ENCODE measurements at places on chromosomes 6 and 20.
A peak's percentile ranks its signal among the peaks of the same experiment; 100 is the strongest.

- peak; percentile 30 for DNase-seq
Measured at GRCh38 chr6:26342106-26343004, 22.6 kb upstream of the BTN3A2 start.

DNA sequence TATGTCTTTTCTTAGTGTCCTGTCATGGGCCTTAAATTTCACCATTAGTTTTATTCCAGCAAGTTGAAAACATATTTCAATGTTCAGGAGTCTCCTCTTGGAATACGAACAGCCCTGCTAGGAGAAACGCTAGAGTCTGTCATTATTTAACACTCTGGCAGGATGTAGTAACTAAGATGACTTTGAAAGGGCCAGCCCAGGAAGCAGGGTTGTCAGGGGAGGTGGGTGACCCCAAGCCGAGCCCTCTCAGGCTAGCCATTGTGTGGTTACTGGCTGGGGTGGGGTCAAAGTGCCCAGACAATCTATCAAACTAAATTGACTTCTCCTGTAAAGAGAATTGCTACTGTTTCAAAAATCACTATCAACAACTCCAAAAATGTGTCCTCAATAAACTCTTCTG, 67.8 kb downstream of the LY86 start:
- no peak for DNase-seq

DNA sequence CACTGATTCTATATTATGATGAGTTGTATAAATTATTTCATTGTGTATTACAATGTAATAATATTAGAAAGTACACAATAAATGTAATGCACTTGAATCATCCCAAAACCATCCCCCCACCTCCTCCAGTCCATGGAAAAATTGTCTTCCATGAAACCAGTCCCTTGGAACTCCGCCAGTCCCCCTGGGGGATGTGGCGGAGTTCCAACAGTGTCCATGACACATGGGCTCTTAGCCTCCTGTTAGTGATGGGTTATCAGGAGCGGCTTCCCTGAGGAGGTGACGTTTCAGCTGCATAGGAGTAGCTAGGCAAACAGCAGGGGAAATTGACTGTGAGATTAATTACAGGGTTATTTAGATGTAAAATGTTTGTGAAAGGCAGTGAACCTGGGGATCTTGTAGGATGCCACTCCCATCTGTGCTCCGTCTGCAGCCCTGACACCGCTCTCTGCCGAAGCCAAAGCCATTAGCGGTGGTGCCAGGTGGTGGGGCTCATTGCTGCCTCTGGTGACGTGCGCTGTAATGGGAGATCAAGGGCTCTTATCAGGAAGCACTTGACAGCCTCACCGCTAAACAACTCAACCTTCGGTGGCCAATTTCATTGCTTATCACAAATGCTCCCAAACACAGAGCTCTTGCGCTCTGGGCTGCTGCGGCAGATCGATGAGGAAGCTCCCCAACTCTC, 81.6 kb upstream of the MC3R start:
- DNase-seq: no peak

- no peak for DNase-seq
Measured at GRCh38 chr20:62825333-62825985, 8.6 kb downstream of the COL9A3 start.

GRCh38 chr6:87430499-87430898, 22.7 kb downstream of the CFAP206 start:
- DNase-seq: no peak

GRCh38 chr6:68729377-68729903, 94.4 kb downstream of the ADGRB3 start:
- no peak for DNase-seq

- DNase-seq: no peak
Measured at GRCh38 chr6:81480139-81480538, 272.3 kb downstream of the TENT5A start.

GRCh38 chr20:44594730-44595129, 12.4 kb downstream of the PKIG start:
- DNase-seq: no peak

DNA sequence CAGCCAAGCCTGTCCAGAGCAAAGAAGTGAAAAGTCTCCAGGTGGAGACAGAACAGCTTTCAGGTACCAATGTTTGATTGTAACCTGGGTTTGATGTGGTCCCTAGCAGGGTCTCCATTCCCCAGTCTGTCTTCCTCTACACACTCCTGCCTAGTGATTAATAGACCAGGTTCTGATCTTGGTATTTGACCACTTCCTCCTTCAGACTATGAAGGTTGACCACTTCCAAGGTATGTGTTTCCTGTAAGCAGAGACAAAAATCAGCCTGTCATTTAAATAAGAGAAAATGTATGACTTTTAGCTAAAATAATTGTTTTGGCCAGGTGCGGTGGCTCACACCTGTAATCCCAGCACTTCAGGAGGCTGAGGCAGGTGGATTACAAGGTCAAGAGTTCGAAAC, 41.8 kb upstream of the TOP1 start:
- no peak for DNase-seq

- no peak for DNase-seq
Measured at GRCh38 chr6:122568350-122568749, 41.9 kb upstream of the PKIB start.

DNA sequence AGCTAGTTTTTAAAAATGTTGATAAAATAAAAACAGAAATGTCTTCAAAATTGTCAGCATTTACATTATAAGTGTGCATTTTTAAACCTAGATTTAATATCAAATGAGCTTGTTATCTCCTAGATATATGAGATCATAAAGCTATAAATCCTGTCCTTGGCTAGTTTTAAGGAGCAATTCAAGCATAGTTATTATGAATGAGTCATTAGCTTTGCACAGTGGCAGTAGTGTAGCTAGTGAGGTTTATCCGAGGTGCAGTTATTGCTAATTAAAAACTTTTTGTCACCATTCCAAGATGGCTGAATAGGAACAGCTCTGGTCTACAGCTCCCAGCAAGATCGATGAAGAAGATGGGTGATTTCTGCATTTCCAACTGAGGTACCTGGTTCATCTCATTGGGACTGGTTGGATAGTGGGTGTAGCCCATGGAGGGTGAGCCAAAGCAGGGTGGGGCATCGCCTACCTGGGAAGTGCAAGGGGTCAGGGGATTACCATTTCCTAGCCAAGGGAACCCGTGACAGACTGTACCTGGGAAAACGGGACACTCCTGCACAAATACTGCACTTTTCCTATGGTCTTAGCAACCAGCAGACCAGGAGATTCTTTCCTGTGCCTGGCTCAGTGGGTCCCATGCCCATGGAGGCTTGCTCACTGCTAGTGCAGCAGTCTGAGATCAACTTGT, 108.8 kb upstream of the SYNCRIP start:
- DNase-seq: no peak

DNA sequence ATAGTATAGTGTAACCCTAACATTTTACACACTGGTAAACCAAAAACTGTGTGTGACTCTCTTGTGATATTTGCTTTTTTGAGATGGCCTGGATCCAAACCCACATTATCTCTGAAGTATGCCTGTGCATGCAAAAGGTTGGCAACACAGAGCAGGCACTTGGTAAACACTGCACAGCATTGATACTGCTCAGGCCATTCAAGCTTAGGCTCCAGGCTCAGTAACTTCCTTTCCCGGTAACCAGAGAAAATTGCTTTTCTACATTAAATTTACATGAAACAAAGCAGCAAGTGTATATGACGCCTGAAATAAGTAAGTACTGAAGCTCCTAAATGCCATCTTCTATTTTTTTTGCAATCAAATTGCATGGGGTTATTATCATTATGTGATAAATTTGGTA, 205.7 kb downstream of the EPM2A start:
- DNase-seq: no peak

- DNase-seq: no peak
Measured at GRCh38 chr6:167670938-167671338, 155.8 kb upstream of the AFDN start.

DNA sequence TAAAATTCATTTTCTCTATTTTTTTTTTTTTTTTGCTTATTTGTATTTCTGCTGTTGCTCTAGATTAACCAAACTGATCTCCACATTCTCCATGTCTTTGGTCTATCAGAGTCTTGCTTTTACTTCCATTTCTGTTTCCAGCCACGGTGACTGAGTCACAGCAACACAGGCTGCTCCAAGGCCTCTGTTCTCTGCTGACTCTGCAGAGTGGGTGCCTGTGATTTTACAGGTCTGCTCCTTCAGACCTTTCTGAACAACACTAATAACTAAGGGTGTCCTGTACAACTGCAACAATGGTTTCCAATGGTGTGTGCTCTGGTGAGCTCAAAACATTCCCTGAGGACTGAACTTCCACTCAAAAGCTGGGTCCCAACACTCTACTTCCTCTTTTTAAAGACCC, 102.3 kb upstream of the BMP2 start:
- no peak for DNase-seq

GRCh38 chr6:56370561-56371211, 123.3 kb upstream of the COL21A1 start:
- no peak for DNase-seq

- DNase-seq: no peak
Measured at GRCh38 chr6:105786449-105786848, 299.7 kb upstream of the PRDM1 start.

All from WTC11 (cell line).